Activated naive CD4-positive, alpha-beta T cell (primary cell): ENCODE measurements at places on chromosomes 12 and 14.

- no peak for DNase-seq
Observed at GRCh38 chr12:123075087-123075645, 75.7 kb downstream of the PITPNM2 start.

- DNase-seq: no peak
Observed at GRCh38 chr14:46651526-46652144, at the start of gene RPL10L. Gene RPL10L (minus strand): TSS chr14:46651781. CDS start chr14:46651736, 45 bp downstream.

- no peak for DNase-seq
Observed at GRCh38 chr12:46609674-46610073, 216.1 kb downstream of the SLC38A4 start.

DNA sequence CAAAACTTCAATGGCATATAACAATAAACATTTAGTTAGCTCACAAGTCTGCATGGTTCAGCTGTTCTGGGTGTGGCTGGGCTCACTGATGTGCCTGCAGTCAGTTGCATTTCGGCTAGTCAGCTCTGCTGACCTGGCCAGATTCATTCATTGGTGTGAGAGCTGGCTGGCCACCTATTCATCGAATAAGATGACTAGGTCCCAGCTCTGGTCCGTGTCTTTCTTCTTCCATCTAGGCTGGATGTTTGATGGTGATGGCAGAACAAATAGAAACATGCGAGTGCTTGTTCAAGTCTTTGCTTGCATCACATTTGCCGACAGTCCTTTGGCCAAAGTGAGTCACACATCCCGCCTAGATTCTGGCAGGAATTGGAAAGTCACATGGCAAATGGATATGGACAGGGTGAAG lies 203.3 kb upstream of the CRY1 start:
- no peak for DNase-seq
